Activated B cell treated with CpG ODN at 0.5 μM for 24 hours (primary cell): ENCODE measurements at places on chromosomes 4 and X.
A peak's percentile ranks its signal among the peaks of the same experiment; 100 is the strongest.

DNA sequence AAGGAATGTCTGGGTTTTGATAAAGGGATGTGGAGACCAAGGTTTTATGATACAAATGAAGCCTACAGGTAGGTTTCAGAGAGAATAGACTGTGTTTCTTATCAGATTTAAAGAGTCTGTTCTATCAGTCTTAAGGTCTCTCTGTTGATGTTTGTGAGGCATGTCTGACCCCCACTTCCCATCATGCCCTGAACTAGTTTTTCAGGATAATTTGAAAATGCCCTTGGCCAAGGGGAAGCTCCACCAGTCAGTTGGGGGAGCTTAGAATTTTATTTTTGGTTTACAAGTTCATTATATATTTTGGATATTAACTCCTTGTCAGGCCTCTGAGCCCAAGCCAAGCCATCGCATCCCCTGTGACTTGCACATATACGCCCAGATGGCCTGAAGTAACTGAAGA lies 18.6 kb downstream of the C4orf51 start:
- peaks cover 10% of the 10 kb centered on the region for H3K27me3 ChIP-seq
- H3K27ac ChIP-seq: no peak overlapping the region
- no peaks in the 10 kb centered on the region for H3K4me1 ChIP-seq
- no peak for DNase-seq
- no peaks in the 10 kb centered on the region for H3K36me3 ChIP-seq

- H3K4me3 ChIP-seq: no peak overlapping the region
- H3K27ac ChIP-seq: no peak overlapping the region
Observed at GRCh38 chrX:9146657-9147056, 112.7 kb upstream of the FAM9B start.

GRCh38 chrX:10722851-10723250 lies 102.5 kb upstream of the MID1 start:
- DNase-seq: no peak
- H3K27me3 ChIP-seq: no peaks in the 10 kb centered on the region
- H3K4me3 ChIP-seq: no peak overlapping the region
- H3K36me3 ChIP-seq: no peaks in the 10 kb centered on the region
- no peaks in the 10 kb centered on the region for H3K4me1 ChIP-seq

DNA sequence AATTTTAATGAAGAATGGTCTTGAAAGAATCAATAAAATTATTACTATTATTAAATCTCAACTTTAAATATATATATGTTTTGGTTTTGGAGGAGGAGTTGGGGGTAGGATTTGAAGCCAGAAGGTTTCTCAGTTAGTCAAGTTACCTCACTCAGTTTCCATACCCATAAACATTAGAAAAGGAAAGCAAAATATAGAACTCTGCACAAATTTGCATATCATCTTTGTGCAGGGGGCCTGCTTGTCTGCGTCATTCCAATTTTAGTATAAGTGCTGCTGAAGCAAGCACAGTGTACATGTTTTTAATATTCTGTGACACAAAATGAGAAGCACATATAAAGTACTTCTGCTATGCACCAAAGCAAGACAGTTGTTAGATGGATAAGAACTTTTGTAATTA lies 47.5 kb upstream of the SCRG1 start:
- DNase-seq: no peak
- no peak overlapping the region for H3K4me3 ChIP-seq
- no peak overlapping the region for H3K27ac ChIP-seq
- peaks cover 1% of the 10 kb centered on the region for H3K4me1 ChIP-seq
- H3K36me3 ChIP-seq: no peaks in the 10 kb centered on the region
- H3K27me3 ChIP-seq: peaks cover 2% of the 10 kb centered on the region

DNA sequence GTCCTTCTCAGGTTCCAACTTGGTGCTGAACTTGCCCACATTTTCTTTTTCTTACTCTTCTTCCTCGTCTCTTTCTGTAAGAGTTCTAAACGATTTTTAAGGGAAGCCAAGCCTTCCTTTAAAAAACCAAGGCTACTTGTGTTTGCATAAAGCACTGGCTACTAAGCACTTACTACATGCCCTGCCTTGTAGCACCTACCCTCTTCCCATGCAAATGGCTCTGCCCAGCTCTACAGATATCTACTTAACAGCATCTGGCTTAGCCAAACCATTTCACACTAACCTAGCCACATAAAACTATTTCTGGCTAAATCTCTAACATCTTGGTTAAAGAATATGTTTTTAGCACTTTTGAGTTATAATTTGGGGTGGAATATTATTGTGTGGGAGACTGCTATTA lies 26.9 kb upstream of the ARMCX2 start:
- H3K27me3 ChIP-seq: peaks cover 3% of the 10 kb centered on the region
- H3K36me3 ChIP-seq: no peaks in the 10 kb centered on the region
- no peak for DNase-seq
- H3K4me3 ChIP-seq: no peak overlapping the region

DNA sequence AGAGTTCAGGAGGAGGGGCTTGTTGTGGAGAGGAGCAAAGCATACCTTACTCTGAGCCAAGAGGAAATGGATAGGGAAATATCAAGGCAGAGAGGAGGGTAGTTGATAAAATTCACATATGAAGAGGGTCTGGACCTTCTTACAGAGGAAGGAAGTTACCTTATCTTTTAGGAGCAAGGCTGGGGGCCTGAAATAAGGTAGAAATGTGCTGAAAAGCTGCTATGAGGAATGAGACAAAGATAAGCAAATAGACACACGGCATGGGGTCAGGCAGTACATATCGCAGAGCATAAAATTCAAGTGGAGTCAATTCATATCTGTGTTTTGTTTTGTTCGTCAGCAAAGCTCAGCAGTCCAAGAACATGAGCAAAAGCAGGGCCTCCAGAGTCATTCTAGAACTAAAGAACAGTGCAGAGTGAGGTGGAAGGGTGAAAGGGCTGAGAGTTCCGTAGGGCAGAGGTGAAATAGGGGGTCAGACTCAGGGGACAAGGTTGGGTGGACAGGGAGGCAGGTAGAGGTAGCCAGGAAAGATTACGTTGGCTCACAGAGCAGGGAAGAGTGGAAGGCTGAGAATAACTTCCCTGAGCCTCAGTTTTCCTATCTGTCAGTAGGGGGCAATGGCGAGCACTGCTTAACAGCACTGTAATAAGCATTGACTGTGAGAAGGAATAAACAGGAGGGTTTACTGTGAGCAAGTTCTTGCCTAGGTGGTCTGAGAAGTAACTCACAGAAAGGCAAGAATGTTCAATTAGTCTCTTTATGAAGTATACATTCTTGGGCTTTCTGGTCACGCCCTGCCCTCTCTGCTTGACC lies 9.2 kb downstream of the VSIG4 start:
- H3K36me3 ChIP-seq: no peaks in the 10 kb centered on the region
- H3K27me3 ChIP-seq: no peaks in the 10 kb centered on the region
- peaks cover 5% of the 10 kb centered on the region for H3K4me1 ChIP-seq
- H3K4me3 ChIP-seq: no peak overlapping the region
- no peak overlapping the region for H3K27ac ChIP-seq

DNA sequence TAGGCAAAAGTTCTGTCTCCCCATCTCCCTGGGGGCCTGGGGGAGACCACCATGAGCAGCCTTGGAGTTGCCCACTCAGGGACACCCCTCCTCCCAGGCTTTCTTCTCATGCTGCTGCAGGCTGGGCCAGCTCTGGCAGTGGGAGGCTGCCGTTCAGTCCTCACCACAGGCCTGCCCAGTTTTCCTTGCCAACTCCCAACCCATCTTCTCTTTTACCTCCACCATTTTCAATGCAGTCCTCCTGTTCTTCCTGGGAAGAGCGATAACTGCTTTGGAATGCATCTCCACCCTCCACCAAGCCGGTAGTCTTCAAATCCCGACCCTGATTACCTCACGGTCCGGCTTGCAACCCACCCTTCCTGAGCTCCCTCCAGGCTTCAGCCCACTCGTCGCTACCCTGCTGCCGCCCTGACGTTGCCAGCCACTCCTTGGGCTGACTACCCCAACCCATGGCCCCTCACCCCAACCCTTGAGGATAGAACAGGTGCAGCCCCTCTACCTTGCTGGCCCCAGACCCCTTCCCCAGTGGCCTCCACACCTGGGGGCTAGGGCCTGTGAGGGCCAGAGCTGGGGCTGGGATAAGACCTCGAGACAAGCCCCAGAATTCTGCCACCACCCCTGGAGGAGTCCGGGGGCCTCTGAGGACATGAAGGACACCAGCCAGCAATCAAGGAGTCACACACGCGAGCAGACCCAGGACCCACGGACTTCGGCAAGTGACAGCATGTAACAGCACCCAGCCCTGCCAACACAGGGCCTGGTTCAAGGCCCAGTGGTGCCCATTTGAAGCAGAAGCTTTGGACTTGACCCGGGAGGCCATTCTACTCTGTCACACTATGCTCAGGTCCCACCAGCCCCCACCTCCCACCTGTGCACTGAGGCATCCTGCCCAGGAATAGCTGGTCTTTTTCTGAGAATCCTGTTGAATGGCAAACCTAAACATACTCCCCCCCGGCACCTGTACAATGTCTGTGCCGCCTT lies 9.2 kb downstream of the WDR1 start:
- H3K36me3 ChIP-seq: peaks cover 79% of the 10 kb centered on the region
- no peaks in the 10 kb centered on the region for H3K27me3 ChIP-seq
- peak overlapping the region; percentile 41 for H3K27ac ChIP-seq
- no peak overlapping the region for H3K4me3 ChIP-seq
